ENCODE measurements at places on chromosomes 13 and 19. TPM values are rescaled to one million over a fixed set of nuclear protein-coding genes. Genes with fewer than 3 reads are reported as not detected.

Gene ATCAY
- 0.33 TPM for polyA plus RNA-seq

Gene CEACAM1
- polyA plus RNA-seq = 18.9 TPM

Gene ZNF345
- polyA plus RNA-seq = 21.4 TPM

Gene STOML3
- polyA plus RNA-seq = not detected

Gene TUBB4A
- polyA plus RNA-seq = 29.5 TPM

Gene ZNF146
- 168 TPM for polyA plus RNA-seq

Gene NECTIN2
- polyA plus RNA-seq = 163 TPM

Gene ZNF442
- 6.3 TPM for polyA plus RNA-seq

Gene CGB8
- polyA plus RNA-seq = not detected

Gene ZNF837
- 6.0 TPM for polyA plus RNA-seq

Gene DMKN
- 129 TPM for polyA plus RNA-seq

Gene FLT3
- 0.19 TPM for polyA plus RNA-seq

Gene ALOX5AP
- polyA plus RNA-seq = 3.2 TPM
